Myocyte (in vitro differentiated cells): ENCODE measurements at places on chromosomes 4 and X.

DNA sequence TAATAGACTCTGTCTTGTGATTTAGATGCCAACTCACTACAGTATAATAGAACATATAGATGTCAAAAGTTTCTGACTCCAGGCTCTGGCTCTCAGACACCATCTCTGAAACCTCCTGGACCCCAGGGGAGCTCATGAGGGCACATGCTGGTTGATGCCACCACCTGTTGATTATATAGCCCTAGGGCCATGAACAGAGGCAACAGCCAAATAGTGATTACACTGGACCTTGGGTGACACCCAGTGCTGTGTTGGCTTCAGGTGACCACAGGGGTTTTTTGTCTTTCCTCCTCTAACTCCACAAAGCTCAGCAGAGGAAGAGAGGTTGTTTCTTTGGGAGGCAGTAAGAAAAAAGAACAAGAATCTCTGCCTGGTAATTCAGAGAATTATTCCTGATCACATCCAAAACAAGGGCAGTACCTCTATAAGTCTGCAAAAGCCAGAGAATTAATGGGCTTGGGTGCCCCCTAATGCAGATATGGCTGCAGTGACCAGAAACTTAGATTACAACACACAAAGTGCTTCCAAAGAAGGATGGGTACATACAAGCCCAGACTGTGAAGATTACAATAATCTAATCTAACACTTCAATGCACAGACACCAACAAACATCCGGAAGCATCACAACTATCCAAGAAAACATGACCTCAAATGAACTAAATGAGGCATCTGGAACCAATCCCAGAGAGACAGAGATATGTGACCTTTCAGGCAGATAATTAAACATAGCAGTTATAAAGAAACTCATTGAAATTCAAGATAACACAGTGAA, 1920.6 kb downstream of the ARAP2 start:
- peak; percentile 33 for DNase-seq

GRCh38 chrX:30637874-30638815, 15.1 kb upstream of the GK start:
- no peak for DNase-seq

DNA sequence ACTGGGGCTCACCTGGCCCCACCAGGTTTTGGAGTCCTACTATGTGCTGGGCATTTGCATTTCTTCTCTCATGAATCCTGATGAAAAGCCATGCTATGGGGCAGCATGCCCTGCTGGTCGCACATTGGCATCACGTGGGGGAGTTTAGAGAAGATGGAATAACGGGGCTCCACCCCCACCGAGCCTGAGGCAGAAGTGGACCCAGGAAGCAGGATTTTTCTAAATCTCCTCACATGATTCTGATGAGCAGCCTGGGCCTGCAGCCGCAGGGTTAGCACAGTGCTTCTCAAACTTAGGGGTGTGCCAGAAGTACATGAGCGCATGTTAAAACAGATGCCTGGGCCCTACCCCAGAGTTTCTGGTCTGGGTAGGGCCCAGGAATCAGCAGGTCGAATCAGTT, 4.6 kb upstream of the SORCS2 start:
- no peak for DNase-seq

GRCh38 chrX:39773923-39774773, 323.6 kb downstream of the BCOR start:
- no peak for DNase-seq

GRCh38 chr4:129322920-129323319, 227.0 kb downstream of the C4orf33 start:
- peak; percentile 26 for DNase-seq

- DNase-seq = no peak
Measured at GRCh38 chrX:20409991-20410390, 143.3 kb upstream of the RPS6KA3 start.

DNA sequence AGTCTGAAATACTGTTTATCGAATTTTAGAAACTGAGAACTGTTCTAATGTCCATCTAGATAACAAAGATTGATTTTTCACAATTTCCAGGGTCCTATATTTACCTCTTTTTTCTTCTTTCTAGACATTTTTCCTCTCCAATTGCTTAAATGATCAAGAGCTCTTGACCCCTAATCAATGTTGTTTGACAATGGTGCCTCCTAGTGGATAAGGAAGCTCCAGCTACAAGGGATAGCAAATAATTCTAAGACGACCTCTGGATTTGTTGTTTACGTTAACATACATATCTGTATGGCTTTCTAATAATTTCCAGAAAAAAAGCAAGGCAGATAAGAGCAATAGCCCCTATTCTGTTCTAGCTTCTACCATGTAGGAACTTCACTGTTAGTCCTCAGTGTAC, 35.8 kb downstream of the GPR82 start:
- peak; percentile 22 for DNase-seq

GRCh38 chrX:109931677-109932076, 71.2 kb upstream of the TMEM164 start:
- no peak for DNase-seq

- no peak for DNase-seq
Measured at GRCh38 chrX:112816908-112817307, 23.7 kb downstream of the AMOT start.

DNA sequence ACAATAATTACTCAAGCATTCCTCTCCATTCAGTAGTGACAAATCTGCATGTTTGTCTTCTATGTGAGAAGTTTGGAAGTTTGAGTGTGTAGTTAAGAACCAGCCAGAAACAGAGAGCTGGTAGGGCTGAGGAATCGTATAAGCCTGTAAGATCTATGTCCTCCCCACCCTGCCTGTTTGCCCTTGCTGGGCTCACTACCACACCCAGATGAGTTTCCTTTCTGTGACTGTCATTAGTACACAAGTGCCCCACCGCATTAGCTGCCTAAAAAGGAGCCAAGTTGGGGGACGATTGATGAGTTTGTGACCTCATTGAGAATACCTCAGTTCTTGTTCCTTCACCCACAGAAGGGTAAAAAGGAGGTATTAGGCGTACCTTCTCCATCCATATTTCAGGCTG, 28.3 kb downstream of the DOCK11 start:
- DNase-seq = no peak

- no peak for DNase-seq
Measured at GRCh38 chrX:107452581-107452980, 3.1 kb downstream of the FRMPD3 start.

DNA sequence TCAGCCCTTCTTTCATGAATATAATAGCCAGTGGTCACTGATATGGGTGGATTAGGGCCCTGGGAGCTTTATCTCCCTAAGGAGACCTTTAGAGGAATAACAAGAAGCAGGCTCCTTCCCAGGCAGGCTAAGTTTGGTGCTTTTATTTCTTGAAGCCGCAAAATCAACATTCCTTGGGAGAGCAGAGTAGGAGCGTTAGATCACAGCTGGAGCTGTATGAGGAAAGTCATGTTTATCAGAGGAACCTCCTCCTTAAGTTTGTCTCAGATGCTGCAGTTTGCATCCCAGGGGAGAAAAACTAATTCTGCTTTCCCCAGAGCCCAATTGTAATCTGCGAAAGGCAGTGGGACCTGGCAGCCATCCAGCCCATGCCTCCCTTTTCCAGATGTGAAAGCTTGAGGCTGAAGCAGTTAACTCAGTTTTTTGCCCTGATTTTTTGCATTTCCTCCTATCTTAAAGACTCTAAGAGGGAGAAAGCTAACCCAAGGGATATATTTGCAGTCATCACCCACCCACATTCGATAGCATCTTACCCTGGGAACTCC, 186.0 kb upstream of the FRMPD4 start:
- DNase-seq = no peak

DNA sequence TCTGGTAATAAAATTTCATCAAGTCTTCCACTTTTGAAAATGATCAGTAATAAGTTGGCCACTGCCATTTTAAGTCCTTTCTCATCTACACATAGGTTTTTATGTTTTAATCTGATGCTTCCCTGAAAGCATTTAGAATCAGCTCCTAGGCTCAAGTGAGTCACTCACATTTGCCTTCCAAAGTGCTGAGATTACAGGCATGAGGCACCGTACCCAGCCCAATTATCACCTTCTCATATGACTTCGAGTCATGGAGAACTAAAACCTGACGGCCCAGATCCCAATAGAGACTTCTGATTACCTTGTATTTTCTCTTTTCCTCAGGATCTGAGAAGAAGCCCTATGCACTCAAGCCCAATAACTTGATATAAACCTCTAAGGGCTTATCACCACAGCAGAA, 140.8 kb downstream of the OPHN1 start:
- DNase-seq = peak; percentile 19

GRCh38 chr4:39928538-39928937, 49.2 kb downstream of the PDS5A start:
- DNase-seq = no peak

GRCh38 chrX:151973851-151974335, 583 bp downstream of the GABRE start:
- DNase-seq = peak; percentile 35

- no peak for DNase-seq
Measured at GRCh38 chr4:36676139-36677050, 395.0 kb downstream of the DTHD1 start.

- no peak for DNase-seq
Measured at GRCh38 chr4:132827522-132827921, 321.6 kb upstream of the PCDH10 start.
